ENCODE measurements at places on chromosomes 12 and 14.

DNA sequence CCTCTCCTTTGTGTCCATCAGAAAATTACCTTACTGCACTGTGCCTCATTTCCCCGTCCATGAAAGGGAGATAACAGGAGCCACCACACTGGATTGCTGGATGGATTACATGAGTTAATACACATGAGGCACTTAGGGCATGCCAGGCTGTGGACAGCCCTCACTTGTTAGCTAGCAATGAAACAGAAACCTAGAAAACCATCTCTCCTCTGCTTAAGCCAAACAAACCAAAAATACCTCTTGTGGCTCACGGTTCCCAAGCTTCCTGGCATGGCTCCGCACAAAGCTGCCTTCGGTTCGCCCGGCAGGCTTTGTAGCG is 660 bp upstream of the HCFC2 start:
- DNase-seq, result no peak

- DNase-seq, result no peak
Measured at GRCh38 chr12:87383680-87384079, 645.5 kb downstream of the C12orf50 start.

GRCh38 chr14:59245809-59246295 is 57.4 kb downstream of the DAAM1 start:
- DNase-seq, result no peak

DNA sequence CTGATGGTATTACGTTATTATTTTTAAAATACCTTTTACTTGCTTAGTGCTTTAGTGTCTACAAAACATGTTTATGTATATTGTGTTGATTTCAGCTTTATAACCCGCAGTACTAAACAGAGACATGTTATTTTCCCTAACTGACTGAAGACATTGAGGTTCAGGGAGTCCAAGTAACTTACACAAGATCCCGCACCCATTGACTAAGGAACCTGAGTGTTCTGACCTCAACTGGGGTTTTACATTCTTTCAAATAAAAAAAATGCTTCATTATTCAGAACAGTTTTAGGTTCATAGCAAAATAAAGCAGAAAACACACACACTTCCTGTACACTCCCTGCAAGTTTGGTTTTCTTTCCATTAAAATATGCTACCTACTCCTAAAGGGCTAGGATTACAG is 60.4 kb upstream of the METAP2 start:
- no peak for DNase-seq

DNA sequence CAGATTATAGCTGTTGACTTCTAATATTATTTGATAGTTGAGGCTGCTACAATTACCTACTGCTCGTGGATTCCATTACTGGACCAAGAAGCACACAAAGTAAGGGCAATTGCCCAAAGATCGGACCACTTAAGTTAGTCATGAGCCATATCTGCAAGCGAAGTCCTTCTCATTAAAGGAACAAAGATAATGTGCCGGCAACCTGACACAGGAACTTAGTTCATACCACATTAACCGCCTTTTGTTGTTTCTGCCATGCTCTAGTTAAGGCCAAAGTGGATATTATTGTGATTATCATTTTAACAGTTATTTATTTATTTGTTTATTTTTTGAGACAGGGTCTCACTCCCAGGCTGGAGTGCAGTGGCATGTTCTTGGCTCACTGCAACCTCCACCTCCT is 38.1 kb upstream of the TMED10 start:
- no peak for DNase-seq

GRCh38 chr12:112979041-112979680 is 842 bp downstream of the OAS2 start:
- DNase-seq, result no peak

DNA sequence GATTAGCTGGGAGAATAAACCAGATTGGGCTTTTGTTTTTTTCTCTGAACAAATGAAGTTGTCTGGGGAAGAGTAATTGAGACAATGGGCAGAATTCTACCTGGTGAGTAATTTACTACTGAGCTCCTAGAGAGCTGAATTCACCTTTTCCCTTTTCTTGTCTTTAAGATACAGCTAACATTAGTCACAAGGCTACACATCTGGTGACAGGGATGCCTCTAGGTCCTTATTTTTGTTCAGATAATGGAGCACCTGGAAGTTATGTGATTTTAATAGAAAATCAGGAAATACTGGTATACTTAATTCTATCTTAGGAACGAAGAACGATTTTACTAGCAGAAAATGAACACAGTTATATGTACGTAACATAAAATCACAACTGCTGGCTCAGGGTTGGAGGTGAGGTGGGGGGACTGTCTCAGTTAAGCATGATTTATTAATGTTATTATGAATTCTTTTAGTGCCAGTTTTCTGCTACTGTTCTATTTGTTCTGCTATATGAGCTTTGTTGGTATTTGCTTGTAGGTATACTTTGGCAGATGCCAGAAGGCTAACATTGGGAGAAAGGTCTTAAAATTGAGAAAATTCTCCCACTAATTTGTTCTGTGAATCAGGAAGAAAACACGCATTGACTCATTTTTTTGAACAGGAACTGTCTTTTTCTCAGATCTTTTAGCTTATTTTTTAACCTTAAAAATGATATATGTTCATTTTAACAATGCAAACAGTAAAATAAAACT is 482.7 kb upstream of the RGS6 start:
- no peak for DNase-seq

DNA sequence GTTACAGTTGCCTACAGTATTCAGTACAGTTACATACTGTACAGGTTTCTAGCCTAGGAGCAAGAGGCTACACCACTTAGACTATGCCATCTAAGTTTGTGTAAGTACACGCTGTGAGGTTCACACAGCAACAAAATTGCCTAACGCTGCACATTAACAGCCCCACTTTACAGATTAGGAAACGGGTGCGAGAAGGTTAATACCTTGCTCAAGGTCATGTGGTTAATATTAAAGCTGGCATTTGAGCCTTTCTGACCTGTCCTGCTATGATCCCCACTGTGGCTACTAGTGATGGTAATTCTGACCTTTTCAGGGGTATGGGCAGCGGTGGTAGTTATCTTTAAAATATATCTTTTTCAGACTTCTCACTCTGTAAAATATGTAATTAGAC is 20.9 kb downstream of the ACVR1B start:
- no peak for DNase-seq

DNA sequence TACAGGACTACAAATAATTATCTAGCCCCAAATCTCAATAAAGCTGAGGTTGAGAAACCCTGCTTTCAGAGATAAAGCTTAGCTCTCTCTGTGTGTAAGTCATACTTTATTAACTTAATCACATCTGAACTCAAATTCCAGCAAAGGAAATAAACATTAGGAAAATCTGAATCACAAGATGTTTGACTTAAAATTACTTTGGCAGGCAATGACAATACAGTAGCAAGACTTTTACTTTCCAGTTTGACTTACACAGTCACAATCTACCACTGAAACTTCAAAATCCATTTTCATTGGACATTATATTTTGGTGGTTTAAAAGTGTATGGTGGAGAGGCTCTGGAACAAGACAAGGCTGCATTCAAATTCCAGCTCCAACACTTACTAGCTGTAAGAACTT is 11.4 kb downstream of the TMEM116 start:
- no peak for DNase-seq

DNA sequence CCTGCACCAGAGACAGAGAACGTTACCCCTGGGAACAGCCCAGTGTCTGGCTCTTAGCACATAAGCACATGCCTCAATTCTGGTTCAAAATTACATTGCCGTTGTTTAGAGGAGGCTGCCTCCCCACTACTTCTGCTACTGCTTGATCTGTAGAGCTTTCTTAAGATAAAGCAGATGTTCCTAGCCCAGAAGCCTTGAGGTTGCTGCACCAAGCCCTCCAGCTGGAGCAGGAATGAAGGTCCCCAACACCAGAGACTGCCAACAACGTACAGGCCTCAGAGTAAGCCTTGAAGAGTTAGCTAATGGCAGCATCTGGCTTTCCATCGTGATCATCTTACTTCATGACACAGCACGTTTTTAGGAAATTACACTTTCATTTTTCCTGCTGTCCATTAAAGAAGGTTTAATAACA is 34.7 kb upstream of the AMIGO2 start:
- no peak for DNase-seq

DNA sequence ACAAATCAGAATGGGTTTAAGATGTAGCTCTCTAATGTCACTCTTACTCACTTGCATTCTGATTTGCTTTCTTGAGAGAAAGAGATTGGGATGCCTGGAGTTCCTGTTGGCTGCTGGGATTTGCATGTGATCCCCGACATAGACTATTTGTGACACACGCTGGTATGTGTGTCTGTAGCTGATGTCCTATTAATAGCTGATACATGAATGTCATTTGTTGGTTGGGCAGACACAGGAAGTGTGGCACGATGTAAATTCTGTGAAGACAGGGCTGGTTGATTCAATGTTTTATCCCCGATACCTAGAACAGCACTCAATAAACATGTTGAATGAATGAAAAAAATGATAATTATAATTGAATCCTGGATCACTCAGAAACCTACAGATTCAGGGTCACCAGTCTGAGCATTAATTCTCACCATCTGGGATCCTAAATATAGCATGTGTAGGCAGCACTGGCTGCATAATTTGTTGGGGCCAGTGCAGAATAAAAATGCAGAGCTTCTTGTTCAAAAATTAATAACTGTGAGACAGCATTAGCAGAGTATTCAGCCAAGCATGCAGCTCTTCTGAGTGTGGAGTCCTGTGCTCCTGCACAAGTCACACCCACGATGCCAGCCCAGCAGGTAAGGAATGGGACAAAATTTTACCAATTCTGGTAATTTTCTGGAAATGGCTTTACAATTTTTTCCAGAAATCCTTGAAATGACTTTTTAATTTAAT is 35.5 kb upstream of the SOCS2 start:
- DNase-seq, result no peak

DNA sequence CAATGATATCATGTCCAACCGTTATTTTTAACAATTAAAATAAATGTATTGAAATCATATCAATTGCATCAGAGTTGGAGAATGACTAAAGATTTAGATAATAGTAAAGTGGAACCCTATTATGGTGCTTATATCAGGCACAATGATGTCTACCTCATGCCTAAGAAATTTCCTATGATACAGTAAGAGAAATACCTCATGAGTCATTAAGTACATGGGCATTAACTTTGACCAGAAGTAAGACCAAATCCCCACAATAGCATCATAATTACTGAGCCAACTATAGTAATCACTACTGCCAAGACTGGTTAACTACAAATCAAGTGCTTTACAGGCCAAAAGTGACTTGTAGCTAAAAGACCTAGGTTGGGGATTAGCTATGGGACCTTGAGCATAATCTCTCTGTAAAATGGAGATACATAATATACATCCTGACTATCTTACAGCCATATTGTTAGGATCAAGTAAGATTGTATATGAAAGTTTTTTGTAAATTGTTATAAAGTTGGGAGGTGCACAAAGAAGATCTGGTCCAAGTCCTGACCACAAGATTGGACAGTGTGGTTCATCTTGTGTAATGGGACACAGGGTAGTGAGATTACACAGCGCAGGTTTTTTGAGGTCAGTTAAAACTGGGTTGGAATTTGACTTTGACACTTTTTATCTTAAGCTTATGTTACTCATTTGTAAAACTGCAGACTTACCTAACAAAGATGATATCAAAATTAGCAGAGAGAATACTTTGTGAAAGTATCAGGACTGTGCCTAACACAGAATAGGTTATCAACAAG is 60.5 kb downstream of the ERGIC2 start:
- DNase-seq, result no peak

- DNase-seq, result no peak
Measured at GRCh38 chr12:109927622-109928021, 27.5 kb downstream of the TCHP start.

- DNase-seq, result no peak
Measured at GRCh38 chr14:59463787-59464485, 1.2 kb downstream of the GPR135 start.

GRCh38 chr14:23605931-23606585 is 27.5 kb upstream of the JPH4 start:
- no peak for DNase-seq

DNA sequence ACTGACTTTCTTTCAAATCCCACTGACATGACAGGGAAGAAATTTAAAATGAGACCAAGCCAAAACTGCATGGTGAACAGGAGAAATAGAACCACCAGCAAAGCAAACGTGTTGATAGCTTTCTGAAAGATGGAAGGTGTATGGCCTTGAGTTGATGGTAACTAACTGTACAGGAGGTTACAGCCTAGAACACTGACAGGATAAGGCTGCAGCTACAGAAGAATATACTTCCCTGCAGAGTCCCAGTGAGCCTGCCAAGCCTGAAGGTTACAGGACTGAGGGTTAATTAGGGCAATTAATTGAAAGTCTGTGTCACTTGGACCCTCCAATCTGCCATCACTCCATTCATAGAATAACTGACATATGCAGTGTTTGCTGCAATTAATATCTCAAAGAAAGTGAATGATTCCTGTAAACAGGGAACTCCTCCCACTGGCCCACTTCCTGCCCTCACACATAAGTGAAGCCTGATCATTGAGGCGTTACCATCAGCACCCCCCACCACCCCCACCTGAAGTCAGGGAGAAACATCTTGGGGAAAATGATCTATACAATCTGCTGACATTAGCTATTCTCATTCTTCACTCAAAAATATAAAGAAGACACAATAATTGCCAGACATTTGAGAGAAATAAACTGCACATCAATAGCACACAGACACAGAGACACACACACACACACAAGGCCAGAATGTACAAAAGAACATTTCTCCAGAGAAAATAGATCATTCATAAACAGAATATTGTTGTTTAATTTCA is 73.4 kb downstream of the GTF2A1 start:
- DNase-seq, result no peak

DNA sequence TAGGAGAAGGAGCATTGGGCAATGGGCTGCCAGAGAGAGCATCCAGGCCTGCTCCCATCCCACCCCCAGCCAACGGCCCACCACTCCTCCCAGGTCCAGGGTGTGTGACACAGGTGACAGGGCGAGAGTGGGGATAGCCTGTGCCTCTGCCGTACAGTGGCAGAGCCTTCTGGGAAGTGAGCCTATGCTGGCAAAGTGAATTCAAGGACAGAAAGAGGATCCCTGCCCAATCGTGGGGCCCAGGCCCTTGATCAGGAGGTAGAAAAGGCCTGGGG is 553 bp upstream of the KRT79 start:
- no peak for DNase-seq

DNA sequence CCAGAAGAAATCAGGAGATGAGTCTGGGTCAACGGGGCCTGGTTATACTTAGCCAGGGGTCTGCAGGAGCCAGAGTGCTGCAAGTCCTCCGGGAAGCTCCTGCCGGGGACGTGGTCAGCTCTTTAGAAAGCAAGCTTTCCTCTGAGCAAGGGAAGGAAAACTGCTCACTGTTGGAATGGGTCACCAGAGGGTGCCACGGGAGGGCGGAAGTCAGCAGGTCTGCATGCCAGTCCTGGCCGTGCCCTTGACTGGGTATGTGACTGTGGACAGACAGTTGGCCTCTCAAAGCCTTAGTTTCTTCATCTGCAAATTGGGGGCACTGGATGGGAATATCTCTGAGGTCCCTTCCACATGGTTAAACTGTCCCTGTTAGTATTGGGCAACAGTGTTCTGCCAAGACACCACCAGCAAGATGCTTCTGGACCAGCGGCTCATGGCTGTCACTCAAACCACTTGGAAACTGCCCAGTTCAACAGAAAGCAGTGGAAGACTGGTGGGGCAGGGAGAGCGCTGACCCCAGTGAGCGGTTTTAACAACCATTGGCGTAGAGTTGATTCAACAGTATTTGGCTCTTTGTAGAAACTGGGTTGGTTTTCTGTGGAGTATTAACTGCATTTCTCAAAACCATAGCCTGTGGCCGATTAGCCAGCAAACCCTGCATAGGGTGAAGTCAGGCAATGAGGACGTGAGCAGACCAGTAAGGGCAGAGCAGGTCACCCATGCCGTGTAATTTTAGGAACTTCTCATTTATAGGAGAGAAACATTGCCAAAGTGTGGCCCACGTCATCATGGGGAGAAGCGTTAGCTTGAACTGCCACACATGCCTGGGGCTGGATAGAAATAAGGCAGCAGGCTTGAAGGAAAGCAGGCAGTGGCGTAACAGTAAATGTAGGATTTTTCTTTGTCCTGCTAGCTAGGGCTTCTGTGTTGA is 163.9 kb upstream of the PRMT8 start:
- DNase-seq, result no peak
